ENCODE measurements at places on chromosomes 6 and 20.

DNA sequence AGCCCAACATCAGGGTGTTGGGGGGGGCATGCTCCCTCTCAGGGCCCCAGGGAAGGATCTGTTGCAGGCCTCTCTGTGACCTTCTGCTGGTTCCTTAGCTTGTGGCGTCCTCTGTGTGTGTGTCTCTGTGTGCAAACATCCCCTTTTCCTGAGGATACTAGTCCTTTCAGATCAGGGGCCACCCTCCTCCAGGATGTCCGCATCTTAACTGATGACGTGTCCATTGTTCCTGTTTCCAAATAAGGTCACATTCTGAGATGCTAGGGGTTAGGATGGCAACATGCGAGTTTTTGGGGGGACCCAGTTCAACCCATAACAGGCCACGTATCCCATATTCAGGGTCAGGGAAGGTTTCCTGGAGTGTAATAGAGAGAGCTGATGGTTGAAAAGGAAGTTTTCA lies 40.9 kb downstream of the GMPR start:
- DNase-seq = no peak

DNA sequence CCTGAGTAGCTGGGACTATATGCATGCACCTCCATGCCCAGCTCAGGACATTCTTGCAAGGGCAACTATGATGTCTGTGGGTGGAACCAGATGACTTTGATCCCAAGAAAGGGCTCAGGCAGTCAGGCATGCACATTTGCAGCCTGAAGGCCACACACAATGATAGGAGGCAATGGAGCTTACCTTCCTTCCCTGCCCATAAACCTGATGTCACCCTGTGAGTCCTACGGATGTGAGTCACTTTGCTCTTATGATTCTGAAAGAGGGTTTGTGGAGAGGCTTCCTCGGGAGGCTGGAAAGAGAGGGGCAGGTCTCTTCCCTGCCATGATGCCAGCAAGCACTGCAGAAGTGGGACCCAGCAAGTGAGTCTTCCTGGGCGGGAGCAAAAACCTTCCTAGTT lies 202.4 kb downstream of the LY86 start:
- DNase-seq = peak; percentile 15

DNA sequence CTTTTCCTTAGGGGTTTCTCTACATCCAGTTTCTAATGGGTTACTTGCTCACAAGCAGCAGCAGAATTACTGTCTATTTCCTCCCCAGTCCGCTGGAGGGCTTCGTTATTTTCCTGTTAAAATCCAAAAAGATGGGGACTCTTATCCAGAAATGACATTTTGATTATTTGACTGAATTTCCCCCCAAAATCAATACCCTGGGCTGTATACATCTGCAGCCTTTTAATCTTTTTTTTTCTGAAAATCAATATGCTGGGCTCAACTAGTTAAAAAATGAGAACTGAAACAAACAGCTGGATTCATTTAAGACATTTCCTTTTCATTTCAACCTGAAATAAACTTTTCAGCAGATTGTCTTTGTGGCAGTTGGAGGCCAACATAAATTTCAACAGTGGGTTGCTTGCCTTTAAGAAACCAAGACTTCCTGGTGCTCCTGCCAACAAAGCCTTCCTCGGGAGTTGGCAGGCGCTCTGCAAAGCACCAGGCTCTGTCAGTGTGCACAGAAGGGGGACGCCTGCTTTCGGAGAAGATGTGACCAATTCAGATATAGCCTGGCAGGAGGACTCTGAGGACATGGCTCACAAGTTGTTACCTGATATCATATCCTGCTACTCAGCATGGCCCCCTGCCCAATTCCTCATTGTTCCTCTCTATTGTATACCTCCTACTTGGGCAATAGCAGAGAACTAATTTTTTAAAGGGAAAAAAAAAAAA lies 204.7 kb upstream of the ARG1 start:
- DNase-seq = no peak

DNA sequence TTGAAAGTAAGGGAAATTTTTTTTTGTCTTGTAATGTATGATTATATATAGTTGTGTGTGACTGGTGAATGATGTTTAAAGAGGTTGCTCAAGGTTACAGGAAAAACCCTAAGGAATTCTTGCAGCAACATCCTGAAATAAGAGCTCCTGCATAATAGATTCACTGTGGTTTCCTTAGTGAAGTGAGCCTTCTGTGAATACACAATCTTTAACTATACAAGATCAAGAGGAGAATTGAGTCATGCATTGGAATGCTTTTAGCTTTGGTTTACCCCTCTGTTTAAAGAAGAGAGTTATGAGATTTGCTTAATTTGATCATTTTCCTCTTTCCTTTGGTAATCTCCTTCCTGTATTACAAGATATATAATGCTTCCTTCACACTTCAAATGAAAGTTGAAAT lies 141.6 kb upstream of the EYA4 start:
- DNase-seq = no peak

DNA sequence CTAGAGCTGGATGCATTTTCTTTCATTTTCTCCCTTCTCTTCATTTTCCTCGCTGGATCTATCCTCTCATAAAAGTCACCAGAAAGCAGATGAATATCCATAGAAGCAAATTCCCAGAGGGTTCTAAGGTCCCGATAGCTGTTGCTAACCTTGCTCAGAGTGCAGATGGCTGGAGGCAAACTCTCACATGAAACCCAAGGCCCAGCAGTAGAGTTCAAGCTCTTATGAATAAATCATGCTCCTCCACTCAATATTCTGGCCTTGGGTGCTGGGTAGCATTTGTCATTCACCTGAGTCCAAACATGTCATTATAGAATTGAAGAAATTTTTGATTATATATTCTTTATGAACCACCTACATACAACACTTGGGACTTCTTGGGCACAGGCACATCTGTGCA lies 539.7 kb upstream of the MARCKS start:
- DNase-seq = no peak

DNA sequence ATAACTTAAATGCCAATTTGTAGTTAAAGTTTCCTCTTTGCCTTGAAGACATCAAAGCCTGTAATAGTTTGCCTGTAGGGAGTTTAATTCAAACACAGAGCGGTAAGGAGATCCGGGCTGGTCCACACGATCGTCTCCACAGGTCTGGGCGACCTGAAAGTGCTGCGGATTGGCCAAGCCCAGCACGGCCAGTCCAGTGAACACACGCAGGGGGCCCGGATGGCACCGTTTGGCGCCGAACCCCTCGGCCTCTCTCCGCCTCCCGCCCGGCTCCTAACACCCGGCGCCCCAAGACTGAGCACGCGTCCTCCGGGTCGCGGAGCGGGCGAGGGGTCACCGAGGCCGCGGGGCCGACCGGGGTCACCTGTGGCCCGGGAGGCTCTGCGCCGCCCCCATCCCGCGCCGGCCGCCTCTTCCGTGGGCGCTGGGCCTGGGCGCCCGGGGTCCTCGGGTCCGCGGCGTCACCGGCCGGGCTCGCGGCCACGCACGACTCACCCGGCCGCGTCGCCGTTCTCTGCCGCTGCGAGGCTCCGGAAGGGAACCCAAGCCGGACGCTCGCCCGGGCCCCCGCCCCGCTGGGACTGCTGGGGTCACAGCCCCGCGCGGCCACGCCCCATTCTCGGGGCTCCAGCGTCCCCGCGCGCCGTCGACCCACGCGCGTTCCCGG lies 481 bp downstream of the SERPINB6 start:
- peak; percentile 53 for DNase-seq

- no peak for DNase-seq
These were observed 18.6 kb upstream of the RNF217 start for GRCh38 chr6:124943658-124944057.

- DNase-seq = no peak
These were observed 23.4 kb downstream of the PLAGL1 start for GRCh38 chr6:143984666-143985065.

DNA sequence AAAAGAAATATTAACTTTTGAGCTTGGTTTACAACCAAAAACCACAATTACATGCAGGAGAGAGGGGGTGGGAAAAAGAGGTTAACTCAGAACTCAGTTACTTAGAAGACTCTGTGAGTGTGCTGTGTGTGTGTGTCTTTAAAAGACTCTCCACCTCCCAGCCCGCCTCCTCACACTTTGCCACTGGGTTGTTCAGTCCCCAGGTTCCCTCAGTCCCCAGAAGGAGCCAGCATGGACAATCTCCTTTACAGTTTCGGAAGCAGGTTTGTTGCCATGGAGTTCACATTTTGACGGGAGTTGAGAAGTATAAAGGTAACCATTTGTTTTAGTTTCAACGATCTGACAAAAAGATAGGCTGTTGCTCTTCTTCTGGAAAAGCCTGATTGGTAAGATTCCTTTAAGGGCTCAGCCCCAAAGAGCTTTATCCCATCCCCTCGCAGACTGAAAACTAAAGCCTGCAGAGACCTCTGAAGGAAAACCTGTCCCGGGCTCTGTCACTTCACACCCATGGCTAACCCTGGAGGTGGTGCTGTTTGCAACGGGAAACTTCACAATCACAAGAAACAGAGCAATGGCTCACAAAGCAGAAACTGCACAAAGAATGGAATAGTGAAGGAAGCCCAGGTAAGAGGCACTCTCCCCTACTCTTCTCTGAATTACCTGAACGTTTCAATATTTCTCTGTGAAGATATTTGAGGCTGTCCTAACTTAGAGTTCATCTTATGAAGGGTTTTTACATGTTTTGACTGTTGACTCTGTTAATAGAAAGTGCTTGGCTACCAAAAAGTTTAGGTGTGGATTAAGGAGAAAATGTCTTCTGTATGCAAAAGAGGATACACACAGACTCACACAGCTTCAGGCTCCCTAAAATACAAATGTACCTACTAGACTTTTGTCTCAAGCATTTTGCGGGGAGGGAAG lies at the start of gene SPTLC3:
Gene SPTLC3 (plus strand): TSS at position 212 of the 921 bp plus-strand sequence. CDS start 296 bp downstream, at position 508.
- no peak for DNase-seq

DNA sequence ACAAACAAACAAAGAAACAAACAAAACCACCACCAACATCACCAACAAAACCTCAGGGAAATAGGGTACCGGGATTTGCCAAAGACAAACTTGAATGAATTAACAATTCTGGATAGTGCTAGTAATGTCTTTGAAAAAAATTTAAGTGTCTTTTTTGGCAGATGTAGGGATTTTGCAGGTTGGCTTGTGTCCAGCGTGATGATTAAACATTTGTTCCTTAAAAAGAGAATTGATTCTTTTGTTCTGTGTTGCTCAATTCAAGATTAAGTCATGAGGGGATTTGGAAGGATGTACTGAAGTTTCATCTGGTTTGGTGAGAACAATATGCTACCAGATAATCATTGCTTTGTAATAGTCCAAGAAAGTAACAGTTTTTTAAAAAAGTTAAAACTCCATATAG lies 125.1 kb upstream of the HS3ST5 start:
- no peak for DNase-seq

GRCh38 chr20:62543470-62544302 lies 67.9 kb upstream of the GATA5 start:
- DNase-seq = no peak

- no peak for DNase-seq
These were observed 73.6 kb downstream of the LCA5 start for GRCh38 chr6:79463621-79464050.

DNA sequence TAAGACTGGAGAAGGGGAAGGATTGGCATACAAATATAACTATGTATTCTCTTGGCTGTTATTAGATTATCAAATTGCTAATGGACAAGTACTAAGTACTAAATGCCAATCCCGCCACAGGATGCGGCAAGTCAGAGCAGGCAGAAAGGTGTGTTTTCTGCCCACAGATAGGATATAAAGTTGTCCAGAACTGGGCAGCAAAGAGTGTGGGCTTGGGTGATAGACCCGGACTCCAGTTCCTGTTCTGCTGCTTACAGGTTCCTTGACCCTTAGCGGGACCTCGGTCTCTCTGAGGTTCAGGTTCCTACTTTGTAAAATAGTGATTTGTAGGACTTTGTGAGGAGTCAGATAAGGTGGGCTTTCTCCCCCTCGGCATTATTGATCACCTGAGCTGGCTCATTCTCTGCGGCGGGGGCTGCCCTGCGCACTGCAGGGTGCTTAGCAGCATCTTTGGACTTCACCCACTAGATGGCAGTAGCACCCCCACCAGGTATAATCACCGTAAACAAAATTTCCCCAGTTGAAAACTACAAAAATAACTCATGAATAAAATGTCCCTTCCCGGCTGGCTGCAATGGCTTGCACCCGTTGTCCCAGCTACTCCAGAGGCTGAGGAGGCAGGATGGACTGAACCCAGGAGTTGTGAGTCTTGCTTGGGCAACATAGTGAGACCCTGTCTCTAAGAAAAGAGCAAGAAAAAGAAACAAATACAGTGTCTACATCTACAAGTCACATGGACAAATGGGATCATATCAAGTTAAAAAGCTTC lies 193.1 kb downstream of the DOK5 start:
- DNase-seq = peak; percentile 35

- DNase-seq = no peak
These were observed 27.3 kb downstream of the MANBAL start for GRCh38 chr20:37316775-37317170.

DNA sequence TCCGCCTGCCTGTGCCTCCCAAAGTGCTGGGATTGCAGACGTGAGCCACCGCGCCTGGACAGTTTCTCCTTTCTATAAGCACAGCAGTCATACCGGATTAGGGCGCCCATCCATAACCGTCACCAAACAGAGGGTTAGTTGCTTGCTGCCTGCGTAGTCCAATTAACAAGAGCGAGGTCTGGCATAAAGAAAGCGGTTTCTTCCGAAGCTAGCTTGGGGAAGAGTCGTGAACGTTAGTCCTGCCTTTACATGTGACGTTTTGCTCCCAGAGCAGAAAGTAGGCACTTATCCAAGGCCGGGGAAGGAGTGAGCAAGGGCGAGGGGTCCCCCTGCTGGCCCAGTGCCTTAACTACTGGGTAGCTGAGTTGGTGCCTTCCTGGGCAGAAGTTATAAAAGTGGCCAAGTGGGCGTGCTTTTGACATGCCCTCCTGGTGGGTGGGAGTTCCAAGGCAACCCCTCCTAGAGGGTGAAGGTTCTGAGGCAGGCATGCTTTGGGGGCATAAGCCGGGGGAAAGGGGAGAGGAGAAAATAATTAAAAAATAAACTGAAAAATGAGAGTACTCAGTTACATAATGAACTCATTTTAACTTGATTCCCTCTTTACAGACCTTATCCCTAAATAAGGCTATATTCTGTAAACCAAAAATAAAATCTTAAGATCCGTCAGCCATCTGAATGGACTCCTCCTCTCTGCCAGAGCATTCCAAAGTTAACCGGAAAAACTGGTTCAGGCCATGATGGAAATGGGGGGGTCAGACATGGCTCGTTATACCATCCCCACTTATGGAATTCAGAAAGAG lies 88.0 kb downstream of the FAM217A start:
- peak; percentile 71 for DNase-seq

DNA sequence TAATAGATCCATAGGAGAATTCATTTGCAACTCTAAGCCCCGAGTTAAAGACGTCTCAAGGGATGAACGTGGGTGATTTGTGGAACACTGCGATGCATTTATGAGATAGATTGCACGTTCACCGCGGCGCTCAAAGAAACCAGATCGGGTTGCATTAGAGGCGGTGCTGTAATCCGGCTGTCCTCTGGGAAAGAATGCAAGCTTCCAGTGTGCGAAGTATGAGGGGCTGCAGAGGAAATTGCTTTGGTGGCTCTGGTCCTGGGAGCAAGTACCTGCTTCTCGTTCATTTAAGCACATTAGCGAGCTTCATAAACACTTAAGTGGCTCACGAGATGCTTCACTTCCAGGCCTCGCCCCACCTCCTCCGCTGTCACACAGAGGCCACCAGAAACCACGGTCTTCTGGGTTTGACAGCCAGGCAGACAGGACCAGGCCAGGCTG lies 182.3 kb downstream of the CDH4 start:
- no peak for DNase-seq
